NCI-H146 (cell line): ENCODE measurements at places on chromosomes 1 and 21.

GRCh38 chr1:40305451-40305850 lies 11.6 kb downstream of the COL9A2 start:
- no peak for DNase-seq

GRCh38 chr1:154350383-154350782 lies 25.1 kb downstream of the ATP8B2 start:
- no peak for DNase-seq

DNA sequence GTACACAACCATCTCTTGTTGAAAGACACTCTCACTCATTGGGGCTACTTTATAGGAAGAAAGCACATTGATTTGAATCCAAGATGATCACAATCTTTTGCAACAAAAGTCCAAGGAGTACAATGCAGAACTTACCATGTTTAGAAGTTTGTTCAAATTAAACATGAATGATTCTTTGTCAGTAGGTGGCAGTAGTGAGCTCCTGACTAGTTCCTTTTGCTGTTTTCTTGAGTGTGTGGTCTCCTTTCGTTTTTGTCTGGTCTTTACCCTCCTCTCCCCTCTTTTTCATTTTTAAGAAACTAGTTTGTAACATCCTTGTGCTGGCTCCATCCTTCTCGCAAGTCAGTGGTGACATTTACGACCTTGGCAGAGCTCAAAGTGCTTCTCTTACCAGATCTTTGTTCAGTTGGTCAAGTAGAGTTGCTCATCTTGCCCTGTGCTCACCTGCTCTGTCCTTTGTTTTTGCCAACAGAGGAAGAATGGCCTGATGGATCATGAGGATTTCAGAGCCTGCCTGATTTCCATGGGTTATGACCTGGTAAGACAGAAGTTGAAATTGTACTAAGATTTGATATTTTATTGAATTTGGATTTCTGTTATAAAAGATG lies 35.7 kb upstream of the MTR start:
- no peak for DNase-seq

- no peak for DNase-seq
Measured at GRCh38 chr1:226845624-226846023, 24.8 kb upstream of the PSEN2 start.

DNA sequence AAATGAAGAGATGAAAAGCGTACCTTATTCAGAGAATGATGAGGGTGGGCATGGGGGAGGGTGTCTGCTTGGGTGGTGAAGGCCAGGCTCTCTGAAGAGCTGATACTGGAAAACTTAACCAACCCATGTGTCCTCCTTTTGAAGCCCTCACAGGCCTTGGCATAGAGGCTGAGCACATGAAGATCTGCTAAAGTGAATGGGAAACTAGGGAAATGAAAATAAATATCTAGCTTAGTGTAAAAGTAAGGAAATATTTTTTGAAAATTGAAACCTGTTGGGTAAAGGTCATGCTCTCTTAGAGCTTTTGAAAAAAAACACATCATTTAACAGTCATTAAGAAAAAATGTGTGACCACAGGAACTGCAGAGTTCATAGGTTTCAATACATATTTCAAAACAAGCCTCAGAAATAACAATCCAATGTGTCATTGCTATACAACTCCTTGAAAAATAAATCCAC lies 40.5 kb upstream of the RALGPS2 start:
- DNase-seq, result no peak

- peak; percentile 50 for DNase-seq
Measured at GRCh38 chr21:17688912-17689874, 76.5 kb upstream of the BTG3 start.

- peak; percentile 84 for DNase-seq
Measured at GRCh38 chr1:81446000-81446669, 354.6 kb upstream of the ADGRL2 start.

DNA sequence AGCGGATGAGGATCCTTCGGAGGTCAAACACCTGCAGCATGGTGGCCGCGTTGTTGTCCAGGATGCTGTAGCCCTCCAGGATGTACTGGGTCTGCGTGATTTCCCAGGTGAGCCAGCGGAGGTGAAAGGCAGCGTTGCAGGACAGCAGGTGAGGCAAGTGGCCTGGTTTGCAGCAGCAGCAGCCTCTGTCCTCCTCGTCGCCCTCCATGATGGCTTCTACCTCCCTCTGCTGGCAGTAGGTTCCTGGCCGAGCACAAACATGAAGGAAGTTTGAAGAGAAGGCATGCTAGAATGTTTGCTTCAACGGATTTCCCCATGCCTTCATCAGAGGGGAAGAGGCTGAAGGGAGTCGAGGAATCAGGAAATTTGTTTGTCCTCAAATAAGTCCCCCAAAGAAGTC lies 74.7 kb downstream of the NTPCR start:
- DNase-seq, result peak; percentile 70

GRCh38 chr1:9490605-9491339 lies 48.5 kb upstream of the SLC25A33 start:
- DNase-seq, result peak; percentile 52

DNA sequence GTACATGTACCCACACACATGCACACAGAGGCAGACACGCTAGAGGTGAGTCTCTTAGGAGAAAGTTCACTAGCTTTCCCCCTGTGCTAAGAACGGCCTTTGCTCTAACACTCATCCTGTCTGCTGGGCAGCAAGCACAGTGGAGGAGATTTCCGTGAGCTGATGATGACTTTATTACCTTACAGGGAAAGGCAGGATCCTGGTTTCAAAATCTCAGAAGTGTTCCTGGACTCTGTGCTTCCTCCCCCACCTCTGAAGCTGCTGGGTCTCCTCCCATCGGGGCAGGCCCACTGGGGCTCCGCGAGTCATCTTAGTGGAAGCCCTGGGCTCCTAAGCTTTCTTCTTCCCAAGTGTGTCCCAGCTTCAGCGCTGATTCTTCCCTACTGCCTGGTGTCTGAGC lies 2.7 kb downstream of the FAM3B start:
- DNase-seq, result no peak

DNA sequence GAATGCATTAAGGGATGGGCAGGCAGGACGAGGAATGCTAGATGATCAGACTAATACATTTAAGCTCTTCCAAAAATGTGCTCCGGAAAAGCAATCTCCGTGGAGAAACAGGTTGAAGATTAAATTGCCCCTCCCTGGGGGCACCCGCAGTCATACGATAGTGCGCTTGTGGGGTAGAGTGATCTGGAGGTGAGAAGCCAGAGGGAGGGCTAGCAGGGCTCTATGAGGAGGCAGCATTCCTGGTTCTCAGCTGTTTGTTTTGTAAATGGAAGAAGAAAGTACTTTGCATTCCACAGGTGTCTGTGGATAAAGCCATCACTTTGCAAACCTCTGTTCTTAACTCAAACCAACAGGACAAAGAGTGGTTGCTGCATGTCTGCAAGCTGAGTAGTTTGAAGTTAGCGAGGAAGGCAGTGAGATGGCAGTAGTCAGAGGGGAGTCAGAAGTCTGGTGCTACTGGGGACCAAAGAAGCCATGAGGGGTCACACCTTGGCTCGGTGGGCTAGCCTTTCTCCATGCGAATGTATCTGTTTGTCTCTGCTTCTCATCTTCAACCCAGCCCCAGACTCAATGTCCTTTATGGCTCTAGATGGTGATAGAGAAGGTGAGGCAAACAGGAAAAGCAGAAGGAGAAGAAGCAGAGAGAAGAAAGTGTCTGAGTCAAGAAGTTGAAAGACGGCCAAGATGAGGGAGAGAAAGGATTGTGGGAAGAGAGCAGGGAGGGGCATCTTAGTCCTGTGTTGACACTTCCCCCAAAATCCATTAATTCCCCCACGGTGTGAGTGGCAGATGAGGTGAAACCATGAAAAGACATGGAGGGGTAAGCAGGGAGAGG lies 65.2 kb upstream of the GJA8 start:
- DNase-seq, result no peak

DNA sequence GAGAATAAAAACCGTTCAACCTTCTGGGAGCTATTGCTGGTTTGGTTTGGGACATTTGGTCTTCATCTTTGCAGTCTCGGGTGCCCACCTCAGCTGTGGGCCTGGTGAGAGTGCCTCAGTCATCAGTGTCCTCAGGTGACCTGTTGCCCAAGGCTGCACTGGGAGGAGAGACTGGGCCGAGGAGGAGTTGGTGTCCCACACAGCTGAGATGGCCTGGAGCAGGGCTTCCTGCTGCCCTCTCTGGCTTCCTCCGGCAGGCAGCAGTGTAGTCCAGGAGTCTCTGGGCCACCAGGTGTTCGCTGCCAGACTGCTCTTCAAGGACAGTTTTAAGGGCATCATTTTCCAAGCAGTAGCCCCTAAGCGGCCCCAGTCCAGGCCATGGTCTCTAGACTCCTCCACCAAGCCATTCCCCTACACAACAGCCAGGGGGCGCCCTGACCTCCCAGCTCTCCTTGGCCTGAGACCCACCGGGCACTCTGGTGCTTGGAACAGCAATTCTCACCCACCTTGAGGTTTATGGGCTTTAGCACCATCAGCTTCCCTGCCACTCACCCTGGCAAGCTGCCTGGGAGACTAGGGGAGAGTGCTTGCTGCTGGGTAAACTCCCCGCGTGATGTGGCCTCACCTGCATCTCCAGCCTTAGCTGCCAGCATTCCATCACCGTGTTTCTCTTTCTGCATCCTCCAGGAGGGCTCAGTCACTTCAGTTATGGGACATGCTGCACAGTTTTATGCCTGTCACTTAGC lies 9.1 kb upstream of the SYTL1 start:
- DNase-seq, result no peak

- no peak for DNase-seq
Measured at GRCh38 chr1:9553736-9554144, 14.5 kb downstream of the SLC25A33 start.

DNA sequence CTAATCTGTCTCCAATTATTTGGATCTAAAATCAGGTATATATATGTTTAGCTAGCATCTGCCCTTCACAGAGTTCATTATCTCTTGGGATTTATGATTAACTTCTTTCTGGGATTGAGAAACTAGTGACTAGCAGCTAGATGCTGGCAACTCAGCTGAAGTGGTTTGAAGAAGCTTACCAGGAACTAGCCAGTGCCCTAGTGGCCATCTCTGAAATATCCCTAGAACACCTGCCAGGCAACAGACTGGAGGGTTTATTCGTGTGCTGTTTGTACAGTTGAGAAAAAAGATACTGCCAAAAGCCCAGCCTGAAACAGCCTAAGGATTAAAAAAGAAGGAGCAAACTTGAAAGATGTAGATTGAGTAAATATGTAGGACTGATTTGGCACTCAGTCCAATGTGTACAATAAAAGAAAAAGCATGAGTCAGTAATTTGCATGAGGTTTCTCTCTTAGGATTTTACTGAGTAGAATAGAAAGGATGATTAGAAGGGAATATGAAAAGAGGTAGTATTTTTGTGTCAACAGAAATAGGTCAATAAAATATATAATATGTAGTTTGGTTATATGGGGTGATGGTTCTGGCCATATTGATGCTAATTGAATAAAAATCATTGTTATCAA lies 1144.6 kb upstream of the ADGRL2 start:
- DNase-seq, result no peak

DNA sequence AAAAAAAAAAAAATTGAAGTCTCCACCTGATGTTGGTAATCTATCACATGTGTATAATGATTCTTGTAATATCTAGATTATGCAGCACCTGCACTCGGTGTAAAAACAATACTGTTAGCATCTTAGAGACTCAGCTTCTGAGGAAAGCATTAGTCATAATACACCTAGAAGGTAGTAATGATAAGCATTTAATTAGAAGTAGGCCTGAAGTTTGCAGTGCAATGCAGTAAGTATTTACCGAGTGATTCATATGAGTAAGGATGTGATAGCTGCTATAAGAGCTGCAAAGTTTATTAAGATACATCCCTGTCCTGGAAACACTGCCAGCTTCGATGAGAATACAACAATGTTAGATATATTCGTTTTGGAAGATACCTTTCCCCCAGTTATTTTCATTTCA lies 196.4 kb downstream of the GREM2 start:
- DNase-seq, result no peak

DNA sequence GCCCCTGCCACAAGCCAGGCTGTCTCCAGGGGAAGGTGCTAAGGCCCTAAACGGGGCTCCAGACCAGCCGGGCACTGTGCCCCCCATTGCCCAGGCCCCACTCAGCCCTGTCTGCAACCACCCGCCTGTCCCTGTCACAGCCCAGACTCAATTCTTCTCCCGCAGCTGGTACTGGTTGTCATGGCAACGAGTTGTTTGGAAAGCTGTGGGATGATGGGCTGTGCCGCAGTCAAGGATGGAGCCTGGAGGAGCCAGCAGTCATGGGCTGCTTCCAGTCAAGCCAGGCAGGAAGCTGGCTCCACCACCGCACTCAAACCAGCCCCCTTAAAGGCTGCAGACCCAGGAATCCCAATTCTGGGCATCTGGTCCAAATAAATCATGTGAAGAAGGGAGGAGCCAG lies 4.2 kb downstream of the SPOCD1 start:
- peak; percentile 82 for DNase-seq

DNA sequence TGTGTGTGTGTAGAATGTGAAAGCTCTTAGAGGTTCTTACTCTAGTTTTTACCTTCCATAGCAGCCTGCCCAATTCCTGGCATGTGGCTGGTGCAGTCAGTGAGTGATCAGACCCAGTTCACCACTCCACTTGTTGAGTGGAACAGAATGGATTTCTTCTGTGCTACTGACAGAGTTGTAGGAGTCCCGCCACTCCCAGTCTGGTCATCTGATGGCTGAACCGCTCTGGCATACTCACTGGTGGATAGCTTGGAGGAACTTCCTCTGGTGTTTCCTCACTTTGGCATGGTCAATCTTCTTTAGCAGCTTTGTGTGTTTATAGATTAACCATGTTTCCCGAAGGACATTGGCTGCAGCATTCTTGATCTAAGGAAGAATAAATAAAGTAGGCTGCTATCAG lies 106.7 kb upstream of the ADAR start:
- peak; percentile 31 for DNase-seq

- no peak for DNase-seq
Measured at GRCh38 chr1:185495007-185495406, 178.0 kb upstream of the IVNS1ABP start.
